ENCODE measurements at places on chromosomes 7 and 10.

DNA sequence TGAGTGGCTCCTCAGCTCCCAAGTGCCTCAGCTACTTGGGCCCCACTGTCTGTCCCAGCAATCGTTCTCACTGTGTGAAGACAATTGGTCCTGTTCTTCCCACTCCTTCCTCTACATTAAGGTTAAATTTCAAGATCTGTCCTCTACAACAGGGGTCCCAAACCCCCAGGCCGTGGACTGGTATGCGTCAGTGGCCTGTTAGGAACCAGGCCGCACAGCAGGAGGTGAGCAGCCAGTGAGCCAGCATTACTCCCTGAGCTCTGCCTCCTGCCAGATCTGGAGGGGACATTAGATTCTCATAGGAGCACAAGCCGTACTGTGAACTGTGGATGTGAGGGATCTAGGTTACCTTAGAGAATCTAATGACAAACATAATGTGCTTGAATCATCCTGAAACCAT is 376.9 kb upstream of the FZD8 start:
- DNase-seq, result no peak

GRCh38 chr7:112708236-112708635 is 82.0 kb downstream of the TMEM168 start:
- no peak for DNase-seq

DNA sequence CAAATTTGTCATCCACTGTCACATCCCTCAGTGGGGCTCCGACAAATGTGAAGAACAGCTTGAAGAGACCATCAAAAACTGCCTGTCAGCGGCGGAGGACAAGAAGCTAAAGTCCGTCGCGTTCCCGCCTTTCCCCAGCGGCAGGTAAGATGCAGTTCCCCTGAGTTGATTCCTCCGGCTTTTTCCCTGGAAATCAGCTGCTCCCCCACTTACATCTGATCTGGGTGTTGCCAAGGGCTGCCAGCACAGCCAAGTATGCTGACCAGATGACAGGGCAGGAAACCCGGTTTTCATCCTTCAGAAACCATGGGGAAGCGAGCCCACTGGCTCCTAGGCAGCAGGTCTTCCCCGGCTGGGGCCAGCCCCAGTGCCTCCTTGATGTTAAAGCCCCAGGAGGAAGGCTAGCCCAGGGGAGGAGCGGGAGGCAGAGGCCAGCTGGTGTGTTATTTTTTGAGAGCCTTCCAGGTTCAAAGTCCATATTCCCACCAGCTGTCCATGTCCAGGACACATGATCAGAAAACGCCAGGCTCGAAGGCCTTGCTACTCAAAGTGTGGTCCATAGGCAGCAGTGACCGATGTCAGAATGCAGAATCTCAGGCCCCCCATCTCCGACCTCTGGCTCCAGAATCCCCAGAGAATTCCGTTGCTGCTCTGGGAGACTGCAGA is 23.4 kb downstream of the AIFM2 start:
- no peak for DNase-seq

- no peak for DNase-seq
These were observed 4.2 kb downstream of the MNX1 start for GRCh38 chr7:157006205-157006747.

DNA sequence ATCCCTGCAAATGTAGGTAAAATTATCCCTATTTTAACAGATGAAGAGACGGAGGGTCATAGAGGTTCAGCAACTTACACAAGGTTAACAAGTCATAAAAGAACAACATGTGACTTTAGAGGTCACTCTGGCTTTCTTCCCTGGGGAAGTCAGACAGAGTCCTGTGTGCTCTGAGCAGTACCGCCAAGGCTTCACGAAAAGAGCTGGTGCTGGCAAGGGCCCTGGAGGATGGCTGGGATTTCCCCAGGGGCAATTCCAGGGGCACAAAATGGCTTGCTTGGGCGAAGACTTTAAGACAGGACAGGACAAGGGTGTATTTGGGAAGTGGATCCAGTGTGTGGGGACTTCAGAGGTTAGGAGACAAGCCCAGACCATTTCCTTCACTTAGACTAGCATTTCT is 144.1 kb downstream of the PIP4K2A start:
- no peak for DNase-seq

DNA sequence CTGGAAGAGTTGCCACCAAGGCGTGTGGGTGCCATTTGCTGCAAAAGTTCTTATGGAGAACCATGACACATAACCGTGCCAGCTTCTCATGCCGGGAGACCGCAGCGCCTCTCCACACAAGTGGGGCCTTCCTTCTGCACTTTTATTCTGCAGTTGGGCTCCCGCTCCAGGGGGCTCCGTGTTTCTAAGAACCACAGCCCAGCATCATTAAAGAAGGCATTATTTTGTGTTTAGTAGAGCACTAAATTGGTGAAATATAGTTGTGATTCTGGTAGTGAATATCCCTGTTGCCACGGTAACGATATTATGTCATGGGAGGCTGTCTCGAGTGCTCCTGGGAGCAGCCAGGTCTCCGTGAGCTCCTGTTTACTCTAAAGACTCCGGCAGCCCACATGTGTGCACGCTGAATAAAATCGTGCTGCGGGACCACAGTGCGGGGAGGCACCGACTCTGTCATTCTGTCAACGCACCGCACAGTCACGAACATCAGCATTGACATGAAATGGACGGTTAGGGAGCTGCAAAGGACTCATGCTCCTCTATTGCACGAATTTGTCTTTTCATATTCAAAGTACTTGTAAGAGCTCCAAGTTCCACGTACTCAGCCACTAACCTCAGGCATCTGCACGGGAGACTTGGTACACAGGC is 68.8 kb upstream of the PITRM1 start:
- DNase-seq, result no peak

DNA sequence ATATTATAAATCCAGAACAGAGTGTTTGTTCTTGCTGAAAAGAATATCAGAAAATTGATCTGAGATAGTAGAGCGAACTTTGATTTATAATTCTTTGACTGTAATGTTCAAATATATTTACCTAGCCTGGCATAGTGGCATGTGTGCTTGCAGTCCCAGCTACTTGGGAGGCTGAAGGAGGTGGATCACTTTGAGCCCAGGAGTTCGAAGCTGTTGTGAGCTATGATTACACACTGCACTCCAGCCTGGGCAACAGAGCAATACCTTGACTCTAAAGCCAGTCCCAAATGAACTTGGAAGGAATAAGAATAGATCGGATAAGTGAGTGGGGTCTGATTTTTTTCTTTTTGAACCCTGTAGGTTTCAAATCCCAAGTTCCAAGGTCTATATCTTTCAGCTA is 23.5 kb downstream of the GNG11 start:
- no peak for DNase-seq

- no peak for DNase-seq
These were observed 74.0 kb upstream of the AFAP1L2 start for GRCh38 chr10:114478281-114478680.

DNA sequence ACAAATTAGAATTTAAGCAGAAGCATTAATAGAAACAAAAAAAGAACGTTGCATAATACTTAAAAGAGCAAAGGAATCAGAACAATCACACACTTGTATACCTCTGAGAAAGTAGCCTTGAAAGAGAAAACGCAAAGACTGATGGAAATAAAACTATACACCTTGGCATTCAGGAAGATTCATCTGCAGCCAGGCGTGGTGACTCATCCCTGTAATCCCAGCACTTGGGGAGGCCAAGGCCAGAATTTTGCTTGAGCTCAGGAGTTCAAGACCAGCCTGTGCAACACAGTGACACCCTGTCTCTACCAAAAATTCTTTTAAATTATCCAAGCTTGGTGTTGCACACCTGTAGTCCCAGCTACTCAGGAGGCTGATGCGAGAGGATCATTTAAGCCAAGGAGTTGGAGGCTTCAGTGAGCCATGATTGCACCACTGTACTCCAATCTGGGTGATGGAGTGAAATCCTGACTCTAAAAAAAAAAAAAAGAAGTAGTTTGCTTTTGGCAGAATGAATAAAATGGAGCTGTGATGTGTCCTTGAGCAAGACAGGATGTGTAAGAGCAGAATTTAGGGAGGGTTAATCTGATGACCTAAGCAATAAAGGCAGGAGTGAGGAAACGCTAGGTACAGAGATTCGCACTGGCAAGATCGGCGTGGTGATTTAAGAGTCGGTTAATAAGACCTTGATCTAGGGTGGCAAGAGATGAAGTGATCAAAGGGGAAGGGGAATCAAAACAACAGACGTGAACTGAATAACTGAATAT is 75.8 kb upstream of the NRP1 start:
- no peak for DNase-seq

DNA sequence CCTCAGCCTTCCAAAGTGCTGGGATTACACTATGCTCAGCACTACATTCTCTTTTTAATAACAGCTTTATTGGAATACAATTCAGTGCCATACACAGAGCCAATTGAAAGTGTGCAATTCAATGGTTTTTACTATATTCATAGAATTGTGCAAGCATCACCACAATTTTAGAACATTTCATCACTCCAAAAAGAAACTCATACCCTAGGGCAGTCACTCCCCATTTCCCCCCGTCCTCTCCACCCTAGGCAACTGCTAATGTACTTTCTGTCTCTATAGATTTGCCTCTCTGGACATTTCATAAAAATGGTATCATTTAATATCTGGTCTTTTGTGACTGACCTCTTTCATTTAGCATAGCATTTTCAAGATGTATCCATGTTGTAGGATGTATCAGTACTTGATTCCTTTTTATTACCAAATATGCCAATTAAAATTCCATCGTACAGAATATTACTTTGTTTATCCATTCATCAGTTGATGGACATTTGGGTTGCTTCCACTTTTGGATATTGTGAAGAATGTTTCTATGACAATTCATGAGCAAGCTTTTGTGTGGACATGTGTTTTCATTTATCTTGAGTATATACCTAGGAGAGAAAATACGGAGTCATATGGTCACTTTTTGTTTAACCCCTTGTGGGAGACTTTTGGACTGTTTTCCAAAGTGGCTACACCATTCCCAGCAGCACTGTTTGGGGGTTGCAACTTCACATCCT is 6.3 kb upstream of the XPNPEP1 start:
- no peak for DNase-seq
